ENCODE measurements at places on chromosomes 6 and 20.

DNA sequence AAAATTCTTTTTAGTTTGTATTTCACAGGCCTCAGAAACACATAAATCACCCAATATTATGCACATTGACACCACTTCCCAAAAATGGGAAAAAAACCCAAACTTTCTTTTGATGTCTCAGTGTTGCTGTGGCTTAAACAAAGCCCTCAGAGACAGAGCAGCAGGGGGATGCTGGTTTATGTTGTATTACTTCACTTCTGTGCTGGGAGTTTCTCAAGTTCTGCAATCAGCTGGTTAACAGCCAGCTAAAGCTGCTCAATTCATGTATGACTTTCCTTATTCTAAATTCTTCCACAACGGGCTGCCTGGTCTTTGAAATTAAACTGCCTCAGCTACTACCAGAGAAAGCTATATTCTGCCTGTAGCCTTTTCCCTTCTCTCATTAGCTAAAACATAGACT, 5.6 kb downstream of the FILIP1 start:
- DNase-seq = no peak

- no peak for DNase-seq
Observed at GRCh38 chr6:54617730-54618129, 228.8 kb upstream of the FAM83B start.

- DNase-seq = no peak
Observed at GRCh38 chr6:12585497-12585958, 131.0 kb upstream of the PHACTR1 start.

GRCh38 chr20:47665221-47665991, 119.9 kb downstream of the SULF2 start:
- DNase-seq = no peak

GRCh38 chr20:6703047-6703446, 64.4 kb upstream of the BMP2 start:
- DNase-seq = no peak

GRCh38 chr20:1300083-1300840, 28.7 kb downstream of the SDCBP2 start:
- no peak for DNase-seq

GRCh38 chr20:62387219-62387913, 463 bp downstream of the RPS21 start:
- no peak for DNase-seq

GRCh38 chr6:156437121-156437879, 339.9 kb upstream of the ARID1B start:
- DNase-seq = no peak

DNA sequence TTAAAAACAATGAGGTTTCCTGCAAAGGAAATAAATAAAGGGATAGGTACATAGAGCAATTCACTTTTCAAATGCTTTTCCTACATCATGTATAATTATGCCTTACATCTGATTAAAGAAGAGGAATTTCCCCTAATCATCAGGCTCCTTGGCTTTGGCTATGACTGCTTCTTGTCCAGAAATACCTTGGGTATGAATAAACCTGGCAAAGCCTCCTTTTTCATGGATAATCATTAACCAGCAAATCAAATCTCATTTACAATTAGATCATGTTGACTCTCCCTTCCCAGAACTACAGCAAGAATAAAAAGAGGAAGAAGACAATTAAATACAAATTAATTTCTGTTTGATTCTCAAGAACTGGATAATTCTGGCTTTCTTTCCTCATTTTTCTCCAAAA, 58.0 kb upstream of the CD2AP start:
- no peak for DNase-seq

DNA sequence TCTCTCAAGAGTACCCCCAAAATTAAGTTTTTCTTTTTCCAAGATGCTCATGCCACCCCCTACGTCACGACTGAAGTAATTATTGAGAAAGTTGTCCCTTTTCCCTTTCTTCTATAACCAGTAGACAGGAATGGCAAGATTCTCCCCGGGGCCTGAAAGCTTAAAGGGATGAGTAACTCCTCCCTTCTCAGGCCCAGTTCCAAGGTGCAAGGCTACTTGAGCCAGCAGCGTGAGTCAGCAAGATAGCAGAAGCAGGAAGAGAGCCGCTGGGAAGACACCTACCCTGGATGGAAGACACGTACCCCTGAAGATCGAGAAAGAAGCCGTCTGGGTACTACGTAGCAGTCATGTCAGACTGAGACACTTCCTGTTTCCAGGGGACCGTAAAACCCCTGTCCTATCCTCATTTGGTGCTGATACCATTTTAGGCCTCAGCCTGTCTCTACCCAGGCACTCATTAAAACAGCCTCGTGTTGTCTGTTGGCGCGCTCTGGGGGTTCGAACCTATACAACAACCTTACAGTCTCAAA, 241.0 kb downstream of the ADGRG6 start:
- DNase-seq = no peak

DNA sequence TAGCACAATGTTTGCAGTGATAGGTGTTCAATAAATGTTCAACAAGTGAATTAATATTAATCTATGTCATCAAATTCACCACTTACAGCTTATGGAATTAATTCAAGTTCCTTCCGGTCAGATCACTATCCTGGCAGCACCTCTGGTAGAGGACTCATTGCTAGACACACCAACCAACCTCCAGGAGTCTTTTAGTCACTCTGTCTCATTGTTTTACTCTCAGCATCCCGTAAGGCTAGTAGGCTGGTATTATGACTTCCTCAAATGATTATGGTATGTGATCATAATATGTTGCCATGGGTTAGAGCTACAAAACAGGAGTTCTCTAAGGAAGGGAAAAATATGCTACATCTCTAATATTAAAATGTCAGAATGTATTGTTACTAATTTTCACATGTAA, 21.7 kb upstream of the MMS22L start:
- DNase-seq = no peak

DNA sequence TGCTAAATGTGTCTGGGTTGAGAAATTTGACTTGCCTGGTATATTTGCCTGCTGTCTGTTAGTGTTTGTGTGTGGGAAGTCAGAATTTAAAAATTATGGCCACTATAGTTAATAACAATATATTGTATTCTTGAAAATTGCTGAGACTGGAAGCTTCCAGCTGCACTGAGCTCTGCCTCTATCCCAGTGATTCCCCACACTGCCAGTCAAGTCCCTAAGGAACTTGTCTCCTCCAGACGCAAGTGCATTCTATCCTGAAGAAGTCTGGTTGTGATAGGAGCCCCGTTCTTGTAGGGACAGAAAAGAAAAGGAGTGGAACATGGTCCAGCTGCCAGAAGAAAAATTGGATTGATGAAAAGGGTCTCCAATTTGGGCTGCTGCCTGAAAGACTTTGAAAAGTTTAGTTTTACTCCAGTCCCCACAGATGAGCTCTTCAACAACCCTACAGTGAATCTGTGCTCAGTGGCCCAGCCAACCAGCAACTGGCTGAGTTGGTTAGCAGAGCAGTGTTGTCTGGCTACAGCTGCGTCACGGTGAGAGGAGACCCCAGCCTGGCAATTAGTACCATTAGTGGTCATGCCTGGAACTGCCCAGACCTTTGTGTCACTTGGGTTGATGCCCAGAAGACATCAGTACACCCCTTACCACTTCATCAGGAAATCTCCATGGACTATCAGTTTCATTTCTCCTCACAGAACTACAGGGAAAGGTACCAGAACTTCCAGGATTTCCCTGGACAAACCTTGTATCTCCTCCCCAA, 183.1 kb upstream of the MCHR2 start:
- DNase-seq = no peak

- peak; percentile 44 for DNase-seq
Observed at GRCh38 chr6:30883685-30884520, at the start of gene DDR1. Gene DDR1, plus strand, starts transcription at chr6:30884519. Its CDS starts 4,211 bp downstream, at chr6:30888730.

DNA sequence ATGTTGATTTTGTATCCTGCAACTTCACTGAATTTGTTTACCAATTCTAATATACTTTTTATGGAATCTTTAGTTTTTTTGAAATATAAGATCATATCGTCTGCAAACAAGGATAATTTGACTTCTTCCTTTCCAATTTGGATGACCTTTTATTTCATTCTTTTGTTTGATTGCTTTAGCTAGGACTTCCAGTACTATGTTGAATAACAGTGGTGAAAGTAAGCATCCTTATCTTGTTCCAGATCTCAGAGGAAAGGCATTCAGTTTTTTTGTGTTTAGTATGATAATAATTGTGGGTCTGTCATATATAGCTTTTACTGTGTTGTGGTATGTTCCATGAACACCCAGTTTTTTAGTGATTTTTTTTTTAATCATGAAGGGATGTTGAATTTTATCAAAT, 75.7 kb downstream of the GCLC start:
- no peak for DNase-seq

- no peak for DNase-seq
Observed at GRCh38 chr6:86848986-86849385, 88.3 kb upstream of the HTR1E start.

- no peak for DNase-seq
Observed at GRCh38 chr6:18023891-18024290, 36.5 kb upstream of the KIF13A start.

- DNase-seq = no peak
Observed at GRCh38 chr20:50510706-50511542, 741 bp downstream of the PTPN1 start.

- no peak for DNase-seq
Observed at GRCh38 chr6:39884696-39885095, 49.6 kb downstream of the MOCS1 start.

DNA sequence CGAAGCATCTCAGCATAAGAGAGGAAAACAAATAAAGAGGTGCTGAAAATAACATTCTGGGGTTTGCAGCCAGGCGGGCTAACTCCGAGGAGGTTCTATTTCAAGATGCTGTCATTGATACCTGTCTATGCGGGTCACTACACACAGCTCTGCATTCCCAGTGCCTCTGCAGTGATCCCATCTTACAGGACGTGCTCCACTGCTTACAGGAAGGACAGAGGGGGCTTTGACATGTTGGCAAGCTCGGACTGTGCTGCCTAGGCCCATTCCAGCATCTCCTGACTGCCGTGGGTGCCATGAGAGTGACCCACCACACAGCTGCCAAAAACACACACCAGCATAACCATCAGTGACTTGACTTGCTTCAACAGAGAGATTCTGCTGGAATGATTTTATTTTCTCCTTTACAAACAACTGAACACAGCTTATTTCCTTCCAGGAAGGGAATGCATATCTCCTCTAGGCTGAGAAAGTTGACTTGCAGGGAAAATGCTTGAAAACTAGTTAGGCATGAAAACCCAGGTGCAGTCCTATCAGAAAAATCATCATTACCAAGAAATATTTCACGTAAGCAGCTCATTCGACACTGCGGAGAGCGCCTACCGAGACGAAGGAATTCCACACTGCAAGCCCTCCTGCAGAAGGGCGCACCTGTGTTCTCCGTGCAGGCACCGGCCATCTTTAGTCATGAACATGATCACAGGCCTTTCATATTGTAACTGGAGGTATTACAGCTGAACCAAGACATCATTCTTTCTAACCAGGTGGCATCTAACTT, 62.5 kb downstream of the RAMACL start:
- no peak for DNase-seq
